ENCODE measurements at places on chromosomes 5 and 9.

DNA sequence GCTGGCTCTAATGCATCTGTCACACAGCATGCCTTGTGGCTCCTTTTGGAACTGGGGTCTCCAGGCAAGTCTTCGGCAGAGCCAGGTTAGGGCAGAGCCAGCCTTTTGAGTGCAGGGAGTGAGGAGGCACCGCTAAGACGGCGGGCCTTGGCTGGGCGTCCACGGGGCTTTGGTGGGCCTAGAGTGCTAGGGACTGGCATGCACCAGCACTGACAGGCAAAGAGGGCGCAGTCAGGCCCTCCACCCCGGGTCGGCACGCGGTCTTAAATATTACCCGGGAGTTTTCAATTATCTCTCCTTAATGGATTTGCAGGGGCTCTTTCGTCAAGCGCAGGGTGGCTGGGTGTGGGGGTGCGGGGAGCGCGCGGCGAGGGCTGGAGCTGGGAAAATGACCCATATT lies 444.4 kb downstream of the SPATA31A7 start:
- H3K27me3 ChIP-seq: no peaks in the 10 kb centered on the region
- H3K4me1 ChIP-seq: no peaks in the 10 kb centered on the region
- no peak overlapping the region for H3K4me3 ChIP-seq
- H3K27ac ChIP-seq: no peak overlapping the region
- no peaks in the 10 kb centered on the region for H3K36me3 ChIP-seq
- no peak for DNase-seq

- peaks cover 14% of the 10 kb centered on the region for H3K4me1 ChIP-seq
- no peak for DNase-seq
- peaks cover 38% of the 10 kb centered on the region for H3K27me3 ChIP-seq
- no peak overlapping the region for H3K27ac ChIP-seq
Observed at GRCh38 chr5:167573370-167574127, 717.9 kb upstream of the WWC1 start.

GRCh38 chr9:752201-752600 lies 89.3 kb upstream of the DMRT1 start:
- H3K4me3 ChIP-seq: no peak overlapping the region
- peaks cover 44% of the 10 kb centered on the region for H3K4me1 ChIP-seq
- H3K27ac ChIP-seq: no peak overlapping the region
- no peaks in the 10 kb centered on the region for H3K27me3 ChIP-seq
- no peaks in the 10 kb centered on the region for H3K36me3 ChIP-seq

DNA sequence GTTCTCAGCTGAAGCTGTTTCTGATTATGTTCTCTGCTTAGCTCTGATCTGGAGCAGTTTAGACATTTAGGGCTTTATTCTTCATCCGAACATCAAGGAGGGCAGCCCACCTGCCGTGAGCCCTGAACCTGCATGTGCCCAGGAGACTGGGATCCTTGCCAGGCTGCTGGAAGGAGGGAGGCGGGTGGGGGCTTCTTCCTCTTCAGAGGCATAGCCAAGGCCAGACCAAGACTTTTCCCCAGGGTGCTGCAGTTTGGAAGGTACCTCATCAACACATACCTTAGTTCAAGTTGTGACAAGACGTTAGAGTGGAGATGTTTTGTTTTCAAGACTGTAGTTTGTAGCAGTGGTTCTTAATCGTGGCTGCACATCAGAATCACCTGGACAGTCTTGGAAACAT lies 64.9 kb downstream of the RALGPS1 start:
- peaks cover 24% of the 10 kb centered on the region for H3K4me1 ChIP-seq
- peaks cover 9% of the 10 kb centered on the region for H3K36me3 ChIP-seq
- peaks cover 41% of the 10 kb centered on the region for H3K27me3 ChIP-seq
- H3K27ac ChIP-seq: no peak overlapping the region

DNA sequence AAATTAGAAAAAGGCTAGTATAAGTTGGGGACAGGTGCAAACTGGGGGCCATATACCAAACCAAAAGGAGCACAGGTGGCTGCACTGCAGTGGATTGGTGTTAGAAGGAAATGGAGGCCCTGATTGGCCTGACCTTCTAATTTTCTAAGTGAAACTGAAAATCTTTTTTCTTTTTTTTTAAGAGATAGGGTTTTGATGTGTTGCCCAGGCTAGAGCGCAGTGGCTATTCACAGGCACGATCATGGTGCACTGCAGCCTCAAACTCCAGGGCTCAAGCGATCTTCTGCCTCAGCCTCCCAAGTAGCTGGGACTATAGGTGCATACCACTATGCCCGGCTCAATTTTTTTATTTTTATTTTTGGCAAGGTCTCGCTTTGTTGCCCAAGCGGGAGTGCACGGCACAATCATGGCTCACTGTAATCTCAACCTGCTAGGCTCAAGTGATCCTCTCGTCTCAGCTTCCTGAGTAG lies 9.8 kb upstream of the CCDC69 start:
- H3K36me3 ChIP-seq: no peaks in the 10 kb centered on the region
- peaks cover 51% of the 10 kb centered on the region for H3K4me1 ChIP-seq

GRCh38 chr5:54470677-54471076 lies 15.2 kb downstream of the HSPB3 start:
- no peaks in the 10 kb centered on the region for H3K36me3 ChIP-seq
- no peak overlapping the region for H3K27ac ChIP-seq
- no peak overlapping the region for H3K4me3 ChIP-seq
- peaks cover 3% of the 10 kb centered on the region for H3K27me3 ChIP-seq
- DNase-seq: no peak

GRCh38 chr9:35811381-35812024 lies 559 bp downstream of the SPAG8 start:
- H3K4me1 ChIP-seq: peaks cover 20% of the 10 kb centered on the region
- H3K27ac ChIP-seq: peak overlapping the region; percentile 93
- H3K27me3 ChIP-seq: no peaks in the 10 kb centered on the region

DNA sequence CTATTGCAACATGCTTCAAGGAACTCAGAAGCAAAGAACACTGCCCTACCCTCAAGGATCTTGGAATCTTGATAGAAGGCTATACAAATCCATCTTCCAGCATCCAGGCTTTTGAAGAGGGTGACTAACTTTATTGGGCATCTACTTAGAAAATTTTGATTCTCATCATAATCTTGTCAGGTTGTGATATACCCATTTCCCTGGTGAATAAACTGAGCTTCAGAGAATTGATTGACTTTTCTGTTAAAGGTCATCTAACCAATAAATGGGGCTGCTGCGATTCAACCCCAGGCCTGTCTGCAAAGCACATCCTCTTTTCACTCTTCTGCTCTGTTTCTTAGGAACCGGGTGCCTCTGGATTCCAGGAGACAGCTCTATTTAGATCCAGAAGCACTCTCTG lies 19.9 kb upstream of the INSYN2B start:
- no peak overlapping the region for H3K4me3 ChIP-seq
- no peaks in the 10 kb centered on the region for H3K27me3 ChIP-seq
- peaks cover 4% of the 10 kb centered on the region for H3K4me1 ChIP-seq

- peaks cover 3% of the 10 kb centered on the region for H3K4me1 ChIP-seq
- no peaks in the 10 kb centered on the region for H3K36me3 ChIP-seq
- peaks cover 7% of the 10 kb centered on the region for H3K27me3 ChIP-seq
- no peak overlapping the region for H3K4me3 ChIP-seq
- peak overlapping the region; percentile 2 for H3K27ac ChIP-seq
Observed at GRCh38 chr5:80346055-80346454, 26.3 kb downstream of the SPZ1 start.

DNA sequence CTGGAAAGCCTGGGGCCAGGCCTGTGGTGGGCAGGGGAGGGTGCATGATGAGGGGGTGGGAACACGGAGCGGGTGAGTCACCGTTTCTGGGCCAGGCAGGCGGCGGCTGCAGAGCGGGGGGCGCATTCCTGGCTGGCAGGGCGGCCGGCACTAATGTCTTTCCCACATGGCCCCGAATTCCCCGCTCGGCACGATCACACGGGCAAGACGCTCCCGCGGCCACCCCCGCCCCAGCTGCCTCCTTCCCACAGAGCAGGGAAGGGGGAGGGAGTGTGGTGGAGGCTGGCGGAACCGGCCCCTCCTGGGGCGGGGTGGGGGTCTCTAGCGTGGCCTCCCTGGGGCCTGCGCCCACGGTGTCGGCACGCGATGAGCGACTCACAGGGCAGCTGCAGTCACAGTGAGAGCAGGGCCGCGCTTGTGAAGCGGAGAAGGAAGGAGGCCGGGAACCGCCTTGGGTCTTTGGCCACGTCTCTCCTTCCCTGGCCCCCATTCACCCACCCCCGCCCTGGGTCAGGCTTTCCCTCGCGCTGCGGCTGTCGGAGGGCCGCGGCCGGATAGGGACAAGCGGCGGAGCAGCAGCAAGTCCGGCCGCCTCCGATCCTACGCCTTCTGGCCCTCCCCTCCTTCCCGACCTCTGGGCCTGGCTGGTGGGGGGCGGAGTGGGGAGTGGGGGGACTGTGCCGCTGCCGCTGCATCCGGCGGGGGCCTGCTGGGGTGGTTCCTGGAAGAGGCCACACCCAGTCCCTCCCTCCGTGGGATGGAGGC lies 48.9 kb downstream of the CXXC5 start:
- H3K27me3 ChIP-seq: no peaks in the 10 kb centered on the region
- peaks cover 38% of the 10 kb centered on the region for H3K4me1 ChIP-seq
- no peak for DNase-seq
- peak overlapping the region; percentile 77 for H3K4me3 ChIP-seq
- H3K27ac ChIP-seq: no peak overlapping the region
- H3K36me3 ChIP-seq: no peaks in the 10 kb centered on the region

DNA sequence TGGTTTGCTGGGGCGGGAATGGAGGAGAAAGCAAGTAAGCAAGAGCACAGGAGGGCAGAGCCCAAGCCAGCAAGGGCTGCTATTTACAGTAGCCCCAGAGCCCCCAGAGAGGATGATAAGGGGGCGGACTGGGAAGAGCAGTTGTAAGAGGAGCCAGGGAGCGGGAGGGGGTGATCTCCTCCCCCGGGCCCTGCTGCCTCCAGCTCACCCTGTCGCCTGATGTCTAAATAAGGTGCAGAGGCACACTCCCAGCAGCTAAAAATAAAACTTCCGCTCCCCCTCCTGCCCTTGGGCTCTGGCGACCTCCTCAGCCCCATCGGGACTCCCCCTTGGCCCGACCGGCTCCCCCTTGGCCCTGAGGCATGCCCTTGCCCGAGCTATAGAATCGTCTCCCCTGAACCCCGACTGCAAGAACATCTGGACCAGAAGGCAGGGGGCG lies 14.4 kb upstream of the CCDC69 start:
- DNase-seq: no peak
- H3K4me1 ChIP-seq: peaks cover 50% of the 10 kb centered on the region
- no peaks in the 10 kb centered on the region for H3K27me3 ChIP-seq
- H3K36me3 ChIP-seq: no peaks in the 10 kb centered on the region

DNA sequence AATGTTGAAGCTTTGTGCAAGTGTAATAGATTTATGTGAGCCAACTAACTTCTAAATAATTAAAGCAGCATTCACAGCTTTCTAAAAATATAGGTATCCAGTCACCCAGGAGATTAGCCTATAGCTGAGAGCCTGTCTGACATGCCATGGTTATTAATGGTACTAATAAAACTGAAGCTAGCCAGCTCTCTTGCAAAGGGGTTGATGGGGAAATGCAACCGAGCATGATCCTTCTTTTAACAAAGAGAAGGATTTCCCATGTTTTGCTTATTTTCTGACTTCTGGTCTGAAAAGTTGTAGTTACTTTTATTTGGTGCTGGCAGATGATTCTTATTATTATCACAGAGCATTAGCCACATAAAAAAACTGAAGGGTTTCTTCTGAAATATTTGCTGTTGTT lies 488.7 kb upstream of the CYLC2 start:
- no peaks in the 10 kb centered on the region for H3K4me1 ChIP-seq
- no peaks in the 10 kb centered on the region for H3K27me3 ChIP-seq
- DNase-seq: no peak
- no peak overlapping the region for H3K4me3 ChIP-seq

- H3K4me1 ChIP-seq: no peaks in the 10 kb centered on the region
- H3K27ac ChIP-seq: no peak overlapping the region
- no peak for DNase-seq
Observed at GRCh38 chr5:36658038-36658756, 51.8 kb downstream of the SLC1A3 start.

DNA sequence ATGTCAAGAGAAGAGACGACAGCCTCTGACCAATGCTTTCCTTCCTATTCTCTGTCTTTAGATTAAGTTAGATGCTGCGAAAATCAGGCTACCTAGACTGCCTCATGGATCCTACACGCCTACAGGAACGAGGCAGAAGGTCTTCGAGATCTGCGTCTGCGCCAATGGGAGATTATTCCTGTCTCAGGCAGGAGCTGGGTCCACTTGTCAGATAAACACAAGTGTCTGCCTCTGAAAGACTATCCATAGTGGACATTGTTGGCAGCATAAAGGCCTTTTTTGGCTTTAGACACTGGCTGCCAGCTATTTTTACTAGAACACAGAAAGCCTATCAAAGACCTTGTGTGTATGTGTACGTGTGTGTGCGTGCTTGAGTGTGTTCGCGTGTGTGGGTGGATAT lies 90.9 kb upstream of the PPP1R2B start:
- H3K4me3 ChIP-seq: no peak overlapping the region
- no peaks in the 10 kb centered on the region for H3K36me3 ChIP-seq
- H3K27me3 ChIP-seq: peaks cover 4% of the 10 kb centered on the region
- H3K4me1 ChIP-seq: no peaks in the 10 kb centered on the region
- H3K27ac ChIP-seq: no peak overlapping the region

- H3K4me3 ChIP-seq: no peak overlapping the region
- H3K4me1 ChIP-seq: no peaks in the 10 kb centered on the region
- DNase-seq: no peak
Observed at GRCh38 chr5:159139802-159140201, 40.1 kb upstream of the EBF1 start.

DNA sequence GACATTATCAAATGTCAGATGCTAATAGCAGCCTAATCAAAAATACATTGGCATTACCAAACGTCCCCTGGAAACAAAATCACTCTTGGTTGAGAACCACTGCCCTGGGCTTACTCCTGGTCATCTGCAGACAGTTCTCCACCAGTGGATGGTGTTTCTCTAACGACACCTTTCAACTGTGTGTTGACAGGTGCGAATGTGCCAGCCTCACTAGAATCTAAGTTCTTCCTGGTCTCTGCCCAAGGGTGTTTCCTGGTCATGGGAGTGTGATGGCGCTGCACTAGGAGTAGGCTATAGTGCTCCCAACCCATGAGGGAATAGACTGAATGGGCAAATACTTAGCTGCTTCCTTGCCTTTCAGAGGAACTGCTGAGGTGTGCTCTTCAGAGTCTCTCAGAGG lies 105.9 kb downstream of the MRPS27 start:
- peaks cover 7% of the 10 kb centered on the region for H3K36me3 ChIP-seq
- H3K4me1 ChIP-seq: no peaks in the 10 kb centered on the region
- H3K27ac ChIP-seq: no peak overlapping the region
- no peak for DNase-seq
- H3K4me3 ChIP-seq: no peak overlapping the region
- H3K27me3 ChIP-seq: no peaks in the 10 kb centered on the region

Measured in naive thymus-derived CD8-positive, alpha-beta T cell (primary cell).